ENCODE measurements at places on chromosomes 6 and 20.

GRCh38 chr20:59351157-59352040 lies 51.0 kb downstream of the EDN3 start:
- no peak for DNase-seq

DNA sequence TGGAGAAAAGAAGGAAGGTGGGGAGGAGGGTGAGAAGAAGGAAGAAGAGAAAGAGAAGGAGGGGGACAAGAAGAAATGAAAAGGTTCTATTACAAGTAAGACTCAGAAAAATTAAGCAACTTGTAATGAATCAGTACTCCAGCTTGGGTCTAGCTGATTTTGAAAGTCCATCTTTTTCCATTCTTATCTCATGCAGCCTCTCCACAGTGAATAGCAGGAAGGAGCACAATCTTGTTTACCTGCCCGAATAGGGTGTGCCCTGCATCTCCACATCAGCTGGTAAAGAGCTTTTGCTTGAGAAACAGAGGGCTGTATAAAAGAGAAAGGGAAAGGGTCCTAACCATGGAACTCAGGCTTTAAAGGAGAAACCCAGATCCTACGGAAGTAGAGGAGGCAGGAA lies 348.8 kb downstream of the TPBG start:
- no peak for DNase-seq

DNA sequence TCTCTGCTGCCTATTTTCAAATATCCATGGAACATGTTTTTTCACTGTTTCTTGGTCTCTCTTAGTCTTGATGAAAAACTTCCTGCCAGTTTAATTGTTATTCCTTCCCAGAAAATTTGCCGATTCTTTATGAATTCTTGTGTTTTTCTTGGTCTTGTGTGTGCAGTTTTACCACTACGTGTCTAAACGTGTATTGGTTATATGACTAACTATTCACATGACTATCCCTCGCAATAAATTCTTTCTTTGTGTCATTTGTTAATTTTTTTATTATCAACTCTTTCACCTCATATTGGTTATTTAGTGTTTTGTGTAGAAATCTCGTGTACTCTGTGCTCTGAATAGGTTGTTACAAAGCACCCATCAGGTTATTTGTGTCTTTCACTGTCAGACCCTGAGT lies 315.4 kb downstream of the HAO1 start:
- DNase-seq = no peak

- DNase-seq = no peak
Measured at GRCh38 chr6:146999766-147000165, 204.5 kb upstream of the STXBP5 start.

- no peak for DNase-seq
Measured at GRCh38 chr6:167424060-167424673, 99.3 kb downstream of the TTLL2 start.

DNA sequence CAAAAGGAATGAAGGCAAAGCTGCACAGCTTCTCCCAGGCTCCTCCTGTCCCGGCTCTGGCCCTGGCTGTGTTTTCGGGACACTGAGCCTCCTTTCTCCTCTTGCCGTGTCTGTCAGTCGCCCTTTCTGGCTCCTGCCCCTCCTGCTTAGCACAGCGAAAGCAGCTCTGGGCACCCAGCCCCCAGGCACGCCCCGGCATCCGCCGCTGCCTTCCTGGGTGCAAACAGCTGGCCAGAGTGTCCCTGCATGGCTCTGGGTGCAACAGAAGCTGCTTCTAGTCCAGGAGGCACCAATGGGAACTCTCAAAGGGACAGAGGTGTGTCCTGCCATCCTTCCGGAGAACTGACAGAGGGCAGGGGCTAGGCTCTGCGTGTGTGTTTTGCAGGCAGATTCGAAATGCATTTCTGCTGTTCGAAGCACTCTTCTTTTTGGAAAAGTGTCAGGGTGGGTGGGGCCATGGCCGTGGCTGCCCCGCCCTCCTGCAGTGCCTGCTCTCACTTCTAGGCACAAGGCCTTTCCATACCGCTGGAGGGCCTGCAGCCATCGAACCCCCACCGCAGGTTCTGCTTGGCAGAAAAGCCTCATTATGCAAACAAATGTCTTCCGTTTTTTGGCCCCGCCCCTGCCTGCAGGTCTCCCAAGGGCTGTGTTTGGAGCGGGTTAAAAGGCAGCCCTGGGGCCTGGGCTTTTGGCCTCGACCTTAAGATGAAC lies 15.5 kb downstream of the COL9A3 start:
- DNase-seq = no peak

All from NCI-H146 (cell line).